Upper lobe of right lung (tissue), 1 donor: ENCODE measurements at places on chromosomes 7 and 10.

- no peak for DNase-seq
Observed at GRCh38 chr7:93717217-93717900, 142.8 kb upstream of the CALCR start.

DNA sequence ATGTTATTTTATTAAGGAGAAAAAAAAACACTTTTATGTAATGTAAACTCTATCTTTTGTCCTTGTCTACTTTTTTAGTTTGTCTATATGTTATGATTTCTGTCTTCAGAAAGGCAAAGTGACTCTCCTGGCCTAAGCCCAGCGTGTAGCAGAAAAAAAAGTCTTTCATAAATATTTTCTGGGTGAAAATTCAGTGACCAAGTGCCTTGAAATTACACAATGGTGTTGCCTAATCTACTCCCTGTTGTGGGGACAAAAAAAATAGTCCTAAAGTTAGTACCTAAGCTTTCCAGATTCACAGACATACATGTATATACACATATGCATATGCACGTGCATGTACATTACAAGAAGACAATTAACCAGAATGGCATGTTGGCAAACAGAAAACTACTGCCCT is 1257.8 kb upstream of the SORCS1 start:
- no peak for DNase-seq

- DNase-seq: no peak
Observed at GRCh38 chr10:28523725-28524252, 9.1 kb upstream of the WAC start.

- no peak for DNase-seq
Observed at GRCh38 chr10:18312374-18313139, 172.3 kb downstream of the CACNB2 start.

GRCh38 chr7:106041140-106041717 is 70.9 kb downstream of the SYPL1 start:
- DNase-seq: no peak

- no peak for DNase-seq
Observed at GRCh38 chr10:61078542-61079275, 134.7 kb upstream of the RHOBTB1 start.

GRCh38 chr7:43763183-43763582 is 4.7 kb downstream of the BLVRA start:
- DNase-seq: no peak

GRCh38 chr10:100969187-100970075 is at the start of gene SEMA4G:
Gene SEMA4G, plus strand, starts transcription at chr10:100969504. Its CDS starts 3,409 bp downstream, at chr10:100972913.
- DNase-seq: peak; percentile 77

DNA sequence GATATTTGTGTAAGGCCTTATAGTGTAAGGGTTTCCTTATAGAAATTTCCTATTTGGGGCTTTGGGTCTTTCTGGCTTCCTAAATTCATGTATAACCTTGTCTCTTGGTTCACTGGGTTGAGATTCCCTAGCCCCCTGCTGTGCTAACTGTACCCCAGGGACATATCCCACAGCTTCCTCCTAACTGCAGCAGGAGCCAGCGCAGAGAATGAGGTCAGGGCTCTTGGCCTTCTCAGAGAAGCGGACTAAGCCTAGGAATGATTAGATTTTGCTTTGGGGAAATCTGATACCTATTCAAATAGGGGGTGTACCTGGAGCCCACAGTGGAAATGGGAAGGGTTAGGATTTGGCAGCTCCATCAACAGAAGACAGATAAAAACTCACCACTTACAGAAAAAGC is 138.1 kb upstream of the EFCAB10 start:
- DNase-seq: no peak

GRCh38 chr10:77846718-77847311 is 79.7 kb downstream of the DLG5 start:
- DNase-seq: peak; percentile 87

GRCh38 chr10:113093188-113094113 is 143.4 kb downstream of the TCF7L2 start:
- DNase-seq: peak; percentile 71

- no peak for DNase-seq
Observed at GRCh38 chr10:124942317-124943169, 620 bp downstream of the ZRANB1 start.

DNA sequence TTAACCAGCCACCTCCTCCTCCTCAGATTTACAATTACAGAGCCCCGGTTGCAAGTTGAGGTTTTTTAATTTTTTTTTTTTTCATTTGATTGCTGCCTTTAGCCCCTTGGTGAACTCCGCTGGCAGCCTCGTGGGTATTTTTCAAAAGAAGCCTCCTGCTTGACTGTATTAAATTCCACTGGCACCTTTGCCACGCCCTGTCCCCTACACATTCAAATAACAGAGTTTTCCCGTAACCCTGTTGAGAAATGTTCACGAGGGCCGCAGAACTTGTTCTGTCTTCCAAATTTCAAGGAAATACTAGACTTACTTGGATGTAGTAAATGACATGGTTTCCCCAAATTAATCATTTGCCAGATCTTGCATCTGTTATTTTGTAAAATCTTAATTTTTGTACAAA is 167.0 kb downstream of the ARID5B start:
- DNase-seq: no peak

GRCh38 chr10:43854007-43854406 is 205.3 kb upstream of the ZNF32 start:
- DNase-seq: no peak

- DNase-seq: no peak
Observed at GRCh38 chr10:77027576-77027975, 610.0 kb downstream of the KCNMA1 start.

- no peak for DNase-seq
Observed at GRCh38 chr10:91226093-91226492, 5.6 kb downstream of the PCGF5 start.

DNA sequence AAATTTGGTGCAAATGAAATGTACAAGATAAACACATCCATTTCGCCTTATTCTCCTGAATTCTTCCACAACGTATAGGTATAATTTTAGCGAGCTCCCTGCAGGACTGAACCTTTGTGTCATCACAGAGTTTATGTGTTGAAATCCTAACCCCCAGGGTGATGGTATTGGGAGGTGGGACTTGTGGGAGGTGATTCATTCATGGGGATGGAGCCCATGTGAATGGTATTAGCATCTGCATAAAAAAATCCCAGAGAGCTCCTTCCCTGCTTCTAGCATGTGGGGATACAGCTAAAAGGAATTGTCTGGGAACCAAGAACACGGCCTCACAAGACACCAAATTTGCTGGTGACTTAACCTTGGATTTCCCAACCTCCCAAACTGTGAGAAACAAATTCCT is 741.4 kb upstream of the VSTM2A start:
- DNase-seq: no peak
